ENCODE measurements at places on chromosomes 5 and 9.

GRCh38 chr5:155389498-155389897 is 375.9 kb downstream of the KIF4B start:
- no peak for DNase-seq

DNA sequence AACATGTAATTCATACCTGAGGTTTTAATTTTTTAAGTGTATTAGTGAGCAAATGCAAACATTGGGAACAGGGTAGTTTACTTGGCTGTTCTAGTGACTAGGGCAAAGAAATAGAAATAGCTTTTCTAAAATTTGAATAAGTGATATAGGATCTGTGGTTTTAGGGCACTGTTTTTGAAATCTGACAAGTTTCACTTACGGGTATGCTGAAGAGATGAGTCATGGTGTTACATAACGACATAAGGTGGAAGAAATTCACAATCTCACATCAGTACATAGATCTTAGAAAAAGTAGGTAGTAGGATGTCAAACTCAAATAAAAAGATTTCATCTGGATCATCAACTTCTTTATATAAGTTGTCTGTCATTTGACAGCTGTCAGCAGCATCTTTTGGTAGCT is 772.3 kb downstream of the MAT2B start:
- peak; percentile 65 for DNase-seq

DNA sequence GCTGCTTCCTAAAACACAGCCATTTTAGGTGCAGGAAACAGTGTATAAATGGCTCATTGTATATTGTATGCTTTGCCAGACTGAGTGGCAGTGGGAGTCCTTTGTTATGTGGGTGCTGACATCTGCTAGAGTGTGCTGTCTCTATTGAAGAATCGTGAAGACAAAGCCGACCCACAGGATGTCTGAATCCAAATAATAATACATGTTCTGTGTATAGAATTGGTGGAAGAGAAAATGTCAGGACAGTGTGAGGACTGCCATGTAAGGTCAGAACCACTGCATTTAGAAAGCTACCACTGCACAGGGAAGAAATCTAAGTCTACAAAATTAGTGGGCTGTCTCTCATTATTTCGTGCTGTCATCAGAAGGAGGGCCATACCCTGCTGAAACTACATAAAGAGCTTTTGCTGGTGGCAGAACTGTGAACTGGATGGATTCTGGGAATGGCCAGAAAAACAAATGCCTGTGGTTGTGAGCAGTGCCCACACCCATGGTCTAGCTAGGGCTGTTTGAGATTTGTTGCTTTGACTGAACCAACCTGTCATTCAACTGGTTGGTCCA is 2.5 kb downstream of the IL7R start:
- peak; percentile 60 for DNase-seq

GRCh38 chr5:172119921-172120688 is 67.9 kb downstream of the STK10 start:
- no peak for DNase-seq

DNA sequence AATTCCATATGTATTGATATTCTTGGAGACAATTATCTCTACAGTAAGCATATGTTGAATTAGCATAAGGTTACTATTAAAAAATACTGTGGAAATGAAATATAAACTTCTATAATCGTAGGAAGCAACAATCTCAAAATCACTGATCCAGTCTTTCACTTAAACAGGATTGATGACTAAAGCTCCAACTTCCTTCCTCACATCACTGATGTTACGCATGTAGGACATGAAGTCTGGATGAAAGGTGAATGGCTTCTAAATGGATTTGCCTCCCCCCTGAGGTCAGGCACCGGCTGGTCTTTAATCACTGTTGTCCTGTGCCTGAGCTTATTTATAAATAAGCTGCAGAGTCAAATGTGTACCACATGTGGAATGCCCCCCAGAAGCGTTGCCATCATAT is 157.1 kb upstream of the NFIB start:
- DNase-seq: no peak

DNA sequence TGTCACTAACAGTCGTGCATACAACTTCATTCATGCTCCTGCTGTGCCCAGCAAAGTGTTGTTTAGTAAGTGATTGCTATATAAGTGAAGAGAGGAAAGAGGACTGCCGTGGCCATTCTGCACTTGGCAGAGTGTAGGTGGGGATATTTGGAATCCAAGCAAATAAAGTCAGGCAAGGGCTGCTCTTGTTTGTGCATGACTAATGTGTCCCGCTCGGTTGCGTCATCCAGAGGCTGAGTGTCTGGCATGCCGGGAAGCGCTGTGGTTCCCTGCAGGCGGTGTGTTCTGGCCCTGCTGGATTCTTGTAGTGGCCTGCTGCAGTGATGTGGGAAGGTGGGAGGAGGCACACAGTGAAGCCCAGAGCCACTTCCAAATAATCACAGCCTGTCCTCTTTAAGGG is 136.9 kb upstream of the ANKH start:
- peak; percentile 99 for DNase-seq

DNA sequence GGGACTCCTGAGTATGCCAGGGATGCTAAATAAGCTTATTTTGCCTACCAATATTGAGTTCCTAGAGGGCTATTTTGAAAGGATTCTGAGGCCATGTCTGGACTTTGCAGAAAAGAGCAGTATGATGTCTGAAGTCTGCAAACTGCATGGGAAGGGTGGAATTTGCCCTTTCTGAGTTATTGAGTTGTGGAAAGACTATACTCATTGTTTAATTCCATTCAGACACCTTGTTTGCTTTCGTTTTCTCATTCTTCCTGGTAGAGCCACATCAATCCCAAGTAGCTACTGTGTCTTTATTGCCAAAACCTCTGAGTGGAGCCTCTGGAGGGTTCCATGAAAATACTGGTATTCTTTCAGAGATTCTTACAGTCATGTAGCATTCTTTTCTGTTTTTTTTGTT is 50.9 kb upstream of the PPP1R2B start:
- no peak for DNase-seq

DNA sequence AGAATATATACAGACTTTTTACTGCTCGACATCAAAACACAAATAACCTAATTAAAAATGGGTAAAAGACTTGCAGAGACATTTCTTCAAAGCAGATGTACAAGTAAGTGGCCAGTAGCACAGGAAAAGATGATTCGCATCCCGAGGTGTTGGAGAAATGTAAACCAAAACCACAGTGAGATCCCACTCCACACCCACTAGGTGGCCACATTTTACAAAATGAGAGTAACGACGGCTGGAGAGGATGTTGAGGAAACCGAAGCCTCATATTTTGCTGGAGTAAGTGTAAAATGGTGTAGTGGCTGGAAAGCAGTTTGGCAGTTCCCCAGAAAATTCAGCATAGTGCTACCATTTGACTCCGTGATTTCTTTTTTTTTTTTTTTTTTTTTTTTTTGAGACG is 21.3 kb upstream of the GBGT1 start:
- peak; percentile 63 for DNase-seq

DNA sequence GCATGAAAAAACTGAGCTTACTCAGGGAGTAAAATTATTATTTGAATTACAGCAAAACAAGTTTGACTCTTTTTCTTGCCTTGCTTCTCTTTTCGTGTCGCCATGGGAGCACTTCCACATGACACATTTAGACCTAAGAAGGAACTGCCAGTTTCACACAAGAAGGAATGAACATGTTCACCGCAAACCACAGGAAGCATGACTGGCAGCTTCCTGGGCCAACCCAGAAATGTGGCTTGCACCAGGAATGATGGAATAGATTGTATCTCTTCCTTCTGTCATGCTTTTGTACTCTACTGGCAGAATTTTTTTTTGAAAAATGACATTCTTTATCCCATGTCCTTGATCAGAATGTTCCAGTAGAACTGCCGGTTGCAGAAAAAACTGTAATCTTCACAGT is 32.9 kb upstream of the MAN2A1 start:
- peak; percentile 95 for DNase-seq

- peak; percentile 59 for DNase-seq
Observed at GRCh38 chr5:32542216-32543059, 42.9 kb upstream of the SUB1 start.

DNA sequence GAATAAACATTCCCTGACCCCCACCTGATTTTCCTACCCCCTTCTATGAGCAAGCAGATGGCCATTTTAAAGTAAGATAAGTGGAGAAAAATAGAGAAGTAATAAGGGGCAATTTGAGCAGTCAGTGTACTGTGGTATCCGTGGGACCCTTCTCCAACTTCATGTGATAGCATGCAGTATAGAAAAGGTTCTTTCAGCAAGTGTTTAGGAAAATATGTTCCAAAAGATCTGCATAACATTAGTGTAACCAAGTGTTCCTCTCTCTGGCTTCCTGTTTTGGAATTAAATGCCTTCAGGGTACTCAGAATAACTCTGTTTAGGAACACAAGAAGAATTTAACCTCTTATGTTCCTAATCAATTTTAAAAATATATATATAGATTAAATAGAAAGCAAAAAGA is 134.9 kb downstream of the ATG10 start:
- DNase-seq: no peak

GRCh38 chr9:114093761-114094505 is 5.2 kb downstream of the KIF12 start:
- DNase-seq: no peak

DNA sequence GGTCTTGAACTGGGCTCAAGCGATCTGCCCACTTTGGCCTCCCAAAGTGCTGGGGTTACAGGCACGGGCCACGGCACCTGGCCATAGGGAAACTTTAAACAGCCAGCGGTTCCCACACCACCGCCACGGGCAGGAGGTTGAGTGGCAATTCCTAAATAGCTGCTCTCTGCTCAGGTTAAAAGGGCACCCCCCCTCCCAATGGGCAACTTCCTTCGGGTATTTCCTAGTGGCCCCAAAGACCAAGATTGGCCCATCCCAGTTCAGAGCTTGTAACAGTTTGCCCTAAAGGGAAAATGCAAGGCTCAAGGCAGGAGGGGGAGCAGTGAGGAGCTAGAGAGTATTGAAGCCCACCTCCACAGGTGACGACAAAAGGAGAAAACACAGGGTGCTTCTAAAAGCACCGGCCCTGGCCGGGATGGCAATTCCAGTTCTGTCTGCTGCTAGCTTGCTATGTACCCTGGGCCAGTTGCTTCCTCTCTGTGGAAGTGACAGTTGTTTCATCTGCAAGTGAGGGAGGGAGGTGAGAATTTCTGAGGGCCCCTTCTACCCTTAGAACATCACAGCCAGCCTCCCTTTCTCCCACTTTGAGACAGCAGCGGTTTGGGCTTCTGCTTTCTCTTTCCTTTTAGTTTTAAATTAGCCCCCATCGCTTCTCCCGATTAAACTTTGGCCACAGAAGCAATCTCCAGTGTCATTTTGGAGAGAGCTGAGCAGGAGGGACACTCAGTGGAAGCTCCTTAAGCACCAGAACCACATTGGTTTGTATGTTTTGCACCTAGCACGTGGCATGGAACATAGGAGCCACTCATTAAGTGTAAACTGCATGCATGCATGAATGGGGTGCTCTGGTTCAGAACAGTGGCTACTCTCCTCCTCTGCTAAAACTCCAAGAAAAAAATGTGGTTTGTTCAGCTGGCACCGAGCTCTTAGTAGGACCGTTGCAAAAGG is 17.3 kb upstream of the TNIP1 start:
- DNase-seq: no peak

GRCh38 chr5:178465861-178466288 is 124.3 kb downstream of the COL23A1 start:
- no peak for DNase-seq

DNA sequence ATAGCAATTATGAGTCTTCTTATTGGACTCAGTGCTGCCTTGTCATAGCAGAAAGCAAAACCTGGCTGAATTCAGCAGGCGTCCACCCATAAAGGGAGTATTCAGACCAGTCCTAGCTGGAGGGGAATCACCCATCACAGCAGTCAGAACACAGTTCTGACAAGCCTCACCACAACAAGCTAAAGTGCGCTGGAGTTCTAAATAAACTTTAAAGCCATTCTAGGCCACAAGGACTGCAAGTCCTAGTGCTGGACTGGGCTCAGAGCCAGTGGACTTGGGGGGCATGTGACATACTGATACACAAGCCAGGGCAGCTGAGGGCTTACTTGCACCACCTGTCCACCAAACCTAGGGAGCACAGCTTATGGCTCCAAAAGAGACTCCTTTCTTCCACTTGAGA is 115.3 kb upstream of the PCSK5 start:
- DNase-seq: no peak

- DNase-seq: no peak
Observed at GRCh38 chr9:8070779-8071444, 271.3 kb upstream of the DMAC1 start.

DNA sequence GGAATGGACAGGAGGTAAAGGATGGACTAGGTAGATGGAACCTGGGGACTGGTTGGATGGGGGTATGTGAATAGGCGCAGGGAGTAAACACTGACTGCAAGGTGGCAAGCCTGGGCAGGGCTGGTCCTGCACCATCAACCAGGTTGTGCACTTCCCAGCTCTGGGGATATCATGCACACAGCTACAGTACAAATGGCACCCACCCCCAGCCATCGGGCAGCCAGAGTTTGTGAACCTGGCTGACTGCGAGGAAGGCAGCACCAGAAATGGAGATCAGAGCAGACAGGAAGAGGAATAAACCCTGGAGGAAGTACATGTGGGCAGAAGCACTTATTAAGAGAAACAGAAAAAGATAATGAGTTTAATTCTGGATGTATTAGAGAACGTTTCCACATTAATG is 229.1 kb downstream of the ESM1 start:
- DNase-seq: no peak

GRCh38 chr5:142806841-142807267 is 36.7 kb downstream of the ARHGAP26 start:
- peak; percentile 24 for DNase-seq

GRCh38 chr9:64128572-64128971 is 1156.4 kb downstream of the FOXD4L5 start:
- DNase-seq: no peak

GRCh38 chr5:127723571-127723970 is 20.4 kb downstream of the CCDC192 start:
- DNase-seq: peak; percentile 7

DNA sequence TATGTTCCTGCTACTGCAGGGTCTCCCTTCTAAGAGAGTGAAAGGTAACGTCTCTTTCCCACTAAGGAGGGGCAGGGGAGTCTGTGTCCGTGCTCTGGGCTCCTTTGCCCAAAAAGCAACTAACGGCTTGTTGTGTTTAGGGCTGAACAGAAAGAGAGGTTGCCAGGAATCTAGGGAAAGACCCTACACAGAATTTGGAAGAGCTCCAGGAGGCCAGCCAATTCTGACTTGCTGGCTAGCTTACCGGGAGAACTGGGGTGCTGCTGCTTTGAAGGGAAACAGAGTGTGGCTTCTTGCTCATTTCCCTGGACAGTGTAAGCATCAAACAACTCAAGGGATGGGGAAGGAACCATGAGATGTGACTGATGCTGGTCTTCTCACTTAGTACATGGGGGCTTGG is 176.1 kb downstream of the GADD45G start:
- no peak for DNase-seq

GRCh38 chr5:96148376-96148775 is 186.7 kb upstream of the ELL2 start:
- DNase-seq: no peak

GRCh38 chr9:123655681-123656423 is 274.1 kb downstream of the DENND1A start:
- DNase-seq: no peak

All from astrocyte (in vitro differentiated cells and primary cell).